ENCODE measurements at places on chromosomes 1 and 21.

GRCh38 chr1:150162862-150163706 is 13.4 kb downstream of the PLEKHO1 start:
- DNase-seq, result peak; percentile 82

DNA sequence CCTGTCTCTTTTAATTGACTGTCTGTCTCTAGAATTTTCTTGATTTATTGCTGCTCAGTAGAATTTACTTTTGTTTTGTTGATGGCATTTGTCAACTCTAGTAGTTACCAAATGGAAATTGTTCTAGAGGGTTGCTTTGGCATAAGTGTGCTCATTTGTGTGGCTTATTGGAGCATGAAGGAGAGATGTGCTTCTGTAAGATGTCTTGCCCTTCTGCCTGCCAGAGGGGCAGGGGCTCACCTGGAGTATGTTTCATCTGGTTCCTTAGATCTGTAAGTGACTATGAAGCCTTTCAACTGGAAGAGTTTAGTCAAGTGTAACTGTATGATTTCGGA is 345.5 kb downstream of the DISC1 start:
- DNase-seq, result peak; percentile 59

DNA sequence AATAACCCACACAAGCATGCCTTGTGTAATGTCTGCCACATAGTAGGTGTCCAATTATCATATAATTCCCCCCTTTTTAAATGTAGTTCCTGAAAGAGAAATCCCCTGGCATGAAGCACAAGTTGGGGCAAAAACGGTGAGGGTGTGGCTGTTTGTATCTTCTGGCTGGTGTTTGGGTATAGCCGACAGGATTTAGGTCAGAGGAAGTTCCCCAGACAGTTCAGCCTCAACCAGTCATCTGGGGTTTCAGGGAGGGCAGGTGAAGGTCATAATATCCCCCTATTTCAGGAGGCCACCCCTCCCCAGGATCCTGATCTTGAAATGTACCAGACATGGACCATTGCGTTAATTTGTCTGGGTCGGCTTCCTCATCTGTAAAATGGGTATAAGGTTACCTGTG is 29.1 kb upstream of the JUN start:
- DNase-seq, result no peak

- no peak for DNase-seq
Measured at GRCh38 chr1:22248746-22249145, 105.8 kb upstream of the WNT4 start.

GRCh38 chr1:58363585-58363984 is 182.9 kb downstream of the OMA1 start:
- DNase-seq, result no peak

GRCh38 chr1:12121212-12122003 is 45.4 kb upstream of the TNFRSF1B start:
- DNase-seq, result no peak

GRCh38 chr1:78143152-78143551 is 97.4 kb downstream of the GIPC2 start:
- no peak for DNase-seq

- no peak for DNase-seq
Measured at GRCh38 chr1:19204446-19205266, 5.4 kb downstream of the UBR4 start.

DNA sequence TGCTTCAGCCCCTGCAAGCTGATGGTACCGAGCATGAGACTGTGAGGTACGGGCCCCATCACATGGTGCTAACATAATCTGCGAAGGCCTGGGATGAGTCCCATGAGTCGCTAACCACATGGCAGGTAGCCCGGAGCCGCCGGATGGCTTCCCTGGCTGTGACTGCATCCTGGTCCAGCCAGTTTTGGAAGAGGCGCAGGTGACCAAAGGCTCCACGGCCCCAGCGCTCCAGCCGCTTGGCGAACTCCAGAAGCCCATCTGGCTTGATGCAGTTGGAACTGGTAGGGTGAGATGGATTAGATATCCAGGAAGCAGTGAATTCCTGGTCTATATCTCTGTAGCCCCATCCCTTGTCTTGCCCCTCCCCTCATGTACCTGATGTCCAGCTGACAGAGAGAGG is 24.6 kb downstream of the LRRC41 start:
- no peak for DNase-seq

- DNase-seq, result no peak
Measured at GRCh38 chr1:4027008-4027407, 126.9 kb upstream of the C1orf174 start.

- DNase-seq, result no peak
Measured at GRCh38 chr1:168963601-168964000, 142.9 kb upstream of the ATP1B1 start.

DNA sequence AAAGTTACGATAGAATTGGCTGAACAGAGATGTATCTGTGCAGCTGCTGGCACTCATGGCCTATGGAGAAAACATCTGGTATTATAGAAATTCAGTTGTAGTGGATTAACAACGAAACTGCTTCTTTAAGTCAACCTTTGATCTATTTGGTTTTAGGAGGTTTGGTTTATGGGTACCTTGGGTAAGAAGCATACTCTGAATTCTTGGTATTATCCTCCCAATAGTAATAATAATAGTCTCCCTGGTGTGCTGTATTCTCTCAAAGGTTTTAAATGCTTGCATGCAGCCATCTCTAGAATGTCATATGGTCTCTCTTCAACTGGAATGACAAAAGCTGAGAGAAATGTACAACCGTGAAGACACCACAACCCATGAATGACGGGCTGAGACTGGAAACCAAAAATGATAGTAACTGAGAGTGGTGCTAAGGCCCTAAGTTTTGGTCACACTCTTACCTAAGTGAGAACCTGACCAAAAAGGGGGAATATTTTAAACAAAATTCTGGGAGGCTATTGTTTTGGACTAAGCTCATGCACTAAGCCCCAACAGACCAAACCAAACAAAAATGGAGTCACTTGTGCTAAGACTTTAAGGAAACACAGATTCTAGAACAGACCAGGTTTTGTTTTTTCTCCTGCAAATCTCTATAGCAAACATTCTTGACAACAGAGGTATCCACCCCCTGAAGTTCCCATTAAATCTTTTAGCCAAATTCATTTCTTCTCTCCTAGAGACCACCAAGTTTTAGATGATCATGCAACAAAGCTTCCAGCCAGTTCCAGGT is 17.6 kb upstream of the TMEM61 start:
- no peak for DNase-seq

- DNase-seq, result no peak
Measured at GRCh38 chr1:24544239-24544638, 11.6 kb upstream of the NCMAP start.

DNA sequence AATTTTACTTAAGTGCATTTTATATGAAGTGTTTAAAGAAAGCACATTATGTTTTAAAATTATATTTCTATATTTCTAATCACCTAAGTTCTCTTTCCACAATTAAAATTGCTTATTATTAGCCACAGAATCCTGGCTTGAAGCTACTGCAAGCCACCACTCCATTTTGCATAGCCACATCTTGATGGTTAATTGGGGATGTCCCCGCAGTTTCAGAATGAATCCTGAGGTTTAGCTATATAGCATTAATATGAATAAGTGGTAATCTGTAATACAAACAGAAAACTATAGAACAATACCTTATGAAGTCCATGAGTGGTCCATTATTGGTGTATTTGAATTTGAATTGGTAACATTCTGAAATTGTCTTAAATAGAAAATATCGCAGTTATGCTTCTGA is 11.6 kb upstream of the GOLPH3L start:
- no peak for DNase-seq

GRCh38 chr1:11997081-11997850 is 17.0 kb downstream of the MFN2 start:
- no peak for DNase-seq

GRCh38 chr1:83822208-83822607 is 176.7 kb downstream of the TTLL7 start:
- no peak for DNase-seq

DNA sequence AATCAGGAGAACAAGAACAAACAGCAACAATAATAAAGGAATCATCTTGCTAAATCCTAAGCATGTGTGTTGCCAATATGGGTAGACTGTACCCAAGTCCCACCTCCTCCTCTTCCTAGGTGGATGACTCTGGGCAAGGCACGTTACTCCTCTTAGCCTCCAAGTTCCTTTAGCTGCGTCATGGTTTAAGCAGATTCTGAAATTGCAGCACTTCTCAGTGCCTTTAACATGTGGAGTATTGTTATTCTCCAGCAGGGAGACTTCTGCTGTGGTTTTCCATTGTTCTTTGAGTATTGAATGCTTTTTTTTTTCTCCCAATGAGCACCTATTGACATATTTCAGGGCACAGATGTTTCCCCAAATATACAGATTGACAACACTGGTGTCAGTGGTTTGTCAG is 15.5 kb downstream of the ARHGEF10L start:
- DNase-seq, result no peak

- no peak for DNase-seq
Measured at GRCh38 chr1:155226910-155227260, 18.4 kb downstream of the MTX1 start.

DNA sequence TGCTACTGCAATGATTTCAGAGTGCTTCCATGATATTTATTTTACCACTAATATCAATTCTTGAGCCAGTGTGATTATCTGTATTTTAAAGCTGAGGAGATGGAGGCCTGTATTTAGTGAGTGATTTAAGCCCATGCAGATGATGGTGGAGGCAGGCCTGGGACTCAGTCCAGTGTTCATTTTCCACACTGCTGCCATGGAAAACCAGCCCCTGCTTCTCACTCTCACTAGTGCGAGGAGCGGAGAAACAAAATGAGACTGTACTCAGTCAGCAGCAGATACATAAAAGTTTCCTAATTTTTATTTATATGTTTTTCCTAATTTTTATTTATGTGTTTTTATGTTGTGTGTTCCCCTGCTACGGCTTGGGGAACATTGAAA is 32.8 kb downstream of the LRRC8B start:
- DNase-seq, result no peak

DNA sequence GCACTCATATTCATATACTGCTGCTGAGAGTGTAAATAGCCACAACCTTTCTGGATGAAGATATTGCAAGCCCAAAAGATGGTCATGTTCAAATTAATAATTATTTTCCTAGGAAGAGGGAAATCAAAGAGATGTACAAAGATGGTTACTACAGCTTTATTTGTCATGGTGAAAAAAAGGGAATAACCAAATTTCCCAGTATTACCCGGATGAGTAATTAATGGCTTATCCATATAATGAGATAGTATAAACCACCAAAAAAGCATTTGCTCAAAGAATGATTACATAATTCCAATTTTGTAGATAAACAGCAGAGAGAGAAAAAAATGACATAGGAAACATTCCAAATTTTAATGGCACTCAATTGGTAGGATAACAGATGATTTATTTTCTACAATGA is 165.6 kb downstream of the C1orf21 start:
- no peak for DNase-seq
